ENCODE measurements at places on chromosomes 11 and 22. TPM values are rescaled to one million over a fixed set of nuclear protein-coding genes. Genes with fewer than 3 reads are reported as not detected.

Gene PLAAT5
- total RNA-seq: not detected

Gene ELF5
- not detected for total RNA-seq

Gene APOL5
- total RNA-seq: not detected

Gene KRTAP5-9
- not detected for total RNA-seq

Gene SCO2
- total RNA-seq: 3.0 TPM

Gene ATG2A
- 14.9 TPM for total RNA-seq

Gene LMNTD2
- 0.60 TPM for total RNA-seq

Gene MYO7A
- total RNA-seq: 0.18 TPM

Gene SEPTIN5
- 14.8 TPM for total RNA-seq

Gene OR5AK2
- total RNA-seq: not detected

Gene GLB1L3
- total RNA-seq: not detected

Gene OR51B4
- total RNA-seq: not detected

Gene TUBA8
- not detected for total RNA-seq

Gene PHF21B
- total RNA-seq: not detected

Gene FGF3
- total RNA-seq: not detected

Gene TNNI2
- total RNA-seq: not detected

Gene BTG4
- total RNA-seq: not detected

Gene HTR3A
- total RNA-seq: not detected

Gene NPTXR
- 38.4 TPM for total RNA-seq

Gene SLC43A3
- total RNA-seq: 49.6 TPM

Gene RASSF7
- total RNA-seq: 7.1 TPM

Gene FBLN1
- 80.2 TPM for total RNA-seq

Gene DDI1
- not detected for total RNA-seq

Gene ALG12
- total RNA-seq: 23.2 TPM

Measured in smooth muscle cell of the umbilical artery (primary cell).